ENCODE measurements at places on chromosomes 16 and 17.

DNA sequence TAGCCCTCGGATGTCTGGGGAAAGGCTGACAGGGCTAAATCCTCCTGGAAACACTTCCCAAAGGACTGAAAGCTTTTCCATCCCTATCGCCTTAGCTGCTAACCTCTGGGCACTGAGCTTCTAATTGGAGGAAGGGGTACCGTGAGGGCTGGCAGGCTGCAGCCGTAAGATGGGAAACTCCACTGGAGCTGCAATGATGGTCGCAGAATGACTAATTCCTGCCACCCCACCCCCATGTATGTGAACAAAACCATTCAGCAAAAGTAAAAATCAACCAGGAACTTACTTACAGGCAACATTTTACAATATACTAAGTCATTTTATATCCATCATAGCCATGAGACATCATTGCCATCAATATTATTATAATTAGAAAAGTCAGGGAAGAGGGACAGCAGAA, 133.3 kb downstream of the ABCC12 start:
- no peak for DNase-seq

DNA sequence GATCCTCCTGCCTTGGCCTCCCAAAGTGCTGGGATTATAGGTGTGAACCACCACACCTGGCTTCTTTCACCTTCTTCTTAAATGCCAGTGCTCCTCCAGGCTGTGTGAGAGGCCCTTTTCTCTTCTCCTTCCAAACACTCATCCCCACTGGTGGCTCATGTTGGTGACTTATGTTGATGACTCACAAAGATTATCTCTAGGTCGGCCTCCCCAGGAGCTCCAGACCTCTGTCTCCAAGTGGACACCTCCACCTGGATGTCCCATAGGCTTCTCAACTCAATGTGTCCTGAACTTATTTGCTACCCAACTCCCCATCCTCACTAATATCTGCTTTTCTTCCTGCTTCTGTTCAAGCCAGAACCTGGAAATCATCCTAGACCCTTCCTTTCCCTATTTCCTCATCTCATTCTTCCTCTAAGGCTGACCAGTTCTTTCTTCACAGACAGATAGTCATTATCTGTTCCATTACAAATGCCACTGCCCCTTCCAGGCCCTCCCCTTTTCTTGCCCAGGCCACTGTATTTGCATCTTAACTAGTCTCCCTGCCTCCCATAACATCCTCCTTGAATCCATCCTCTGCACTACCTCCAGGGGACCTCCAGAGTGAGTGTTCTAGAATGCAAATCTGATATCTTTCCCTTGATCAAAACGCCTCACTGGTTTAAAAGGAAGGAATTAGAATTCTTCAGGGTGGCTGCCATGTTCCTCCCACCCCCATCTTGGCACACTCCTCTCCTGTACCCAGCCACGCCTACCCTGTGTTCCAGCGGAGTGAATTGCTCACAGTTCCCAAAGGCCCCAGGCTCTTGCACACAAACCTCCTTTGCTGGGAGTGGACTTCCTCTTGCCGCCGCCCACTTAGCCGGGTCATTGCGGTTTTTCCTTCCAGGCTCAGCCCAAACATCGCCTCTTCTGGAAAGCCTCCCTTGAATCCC, 34.8 kb upstream of the FBXO47 start:
- peak; percentile 59 for DNase-seq

- DNase-seq, result no peak
Measured at GRCh38 chr17:2795441-2796163, 636 bp upstream of the RAP1GAP2 start.

DNA sequence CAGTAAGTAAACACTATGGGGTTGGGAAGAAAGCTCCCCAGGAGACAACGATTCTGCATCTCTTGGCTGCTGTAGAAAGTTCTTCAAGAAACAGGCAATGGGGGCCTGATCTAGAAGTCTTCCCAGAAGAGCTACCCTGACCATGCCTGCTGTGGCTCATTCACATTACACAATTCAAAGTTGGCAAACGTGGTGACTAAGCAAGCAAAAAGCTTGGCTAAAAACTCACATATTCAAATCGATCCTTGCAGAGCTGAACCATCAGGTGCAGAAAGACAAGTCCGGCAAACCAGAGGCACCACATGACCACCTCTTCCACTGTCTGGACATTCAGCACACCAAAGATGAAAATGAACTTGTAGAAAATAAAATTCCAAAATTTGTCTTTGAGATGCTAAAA, 16.1 kb downstream of the AMFR start:
- DNase-seq, result no peak

- DNase-seq, result no peak
Measured at GRCh38 chr17:16425698-16426659, 10.6 kb downstream of the TRPV2 start.

DNA sequence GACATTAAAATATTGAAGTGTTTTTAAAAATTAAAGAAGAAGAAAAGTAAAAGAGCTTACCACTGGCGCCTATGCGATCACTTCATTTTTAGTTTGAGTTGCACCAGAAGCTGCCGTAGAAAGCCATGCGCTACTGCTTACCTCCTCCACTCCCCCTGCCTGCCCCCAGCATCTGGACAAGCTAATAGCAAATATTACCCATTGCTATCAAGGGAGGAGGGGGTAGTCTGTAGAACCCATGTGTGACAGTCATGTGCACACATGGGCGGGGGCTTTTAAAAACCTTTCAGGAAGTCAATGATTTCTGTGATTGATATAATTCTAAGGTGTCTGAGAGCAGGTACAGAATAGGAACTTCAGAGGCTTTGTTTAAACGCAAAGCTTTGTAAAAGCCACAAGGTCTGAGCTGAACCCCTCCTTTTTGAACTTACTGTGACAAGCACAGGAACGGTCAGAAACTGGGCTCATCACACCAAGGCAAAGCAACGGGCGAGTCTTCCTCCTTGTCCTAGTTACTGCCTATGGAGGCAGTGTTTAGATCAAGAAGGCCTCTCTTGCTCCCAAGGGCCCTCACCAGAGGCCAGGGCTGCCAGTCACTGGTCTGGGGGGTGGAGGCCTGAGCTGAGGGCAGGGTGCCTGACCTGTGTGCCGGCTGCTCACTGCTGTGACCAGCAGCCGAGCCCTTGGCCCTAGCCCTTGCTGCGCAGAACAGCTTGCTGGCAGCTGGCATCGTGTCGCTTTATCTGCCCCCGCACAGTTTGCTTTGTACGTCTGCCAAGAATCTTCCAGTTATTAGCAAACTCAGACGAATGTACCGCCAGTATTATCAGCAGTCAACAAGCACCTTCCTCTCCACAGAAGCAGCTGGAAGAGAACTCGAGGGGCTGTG, 15.0 kb downstream of the GINS2 start:
- peak; percentile 46 for DNase-seq

DNA sequence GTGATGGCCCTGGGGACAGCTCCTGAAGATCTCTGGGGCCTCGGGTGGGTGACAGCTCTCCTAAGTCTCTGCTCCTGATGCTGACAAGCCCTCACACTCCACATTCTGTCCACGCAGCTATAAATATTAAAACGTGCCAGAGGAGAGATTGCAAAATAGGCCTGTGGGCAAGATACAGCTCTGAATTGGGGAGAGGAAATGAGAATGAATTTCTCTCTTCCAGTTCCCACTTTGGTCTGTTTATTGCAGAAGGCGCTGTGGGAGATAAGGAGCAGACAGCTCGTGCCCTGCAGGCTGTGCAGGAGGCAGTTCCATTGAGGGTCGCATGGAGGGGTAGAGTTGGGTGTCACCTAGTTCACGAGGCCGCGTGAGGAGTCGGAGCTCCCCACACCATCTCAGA, 87.5 kb upstream of the SDK2 start:
- DNase-seq, result no peak

DNA sequence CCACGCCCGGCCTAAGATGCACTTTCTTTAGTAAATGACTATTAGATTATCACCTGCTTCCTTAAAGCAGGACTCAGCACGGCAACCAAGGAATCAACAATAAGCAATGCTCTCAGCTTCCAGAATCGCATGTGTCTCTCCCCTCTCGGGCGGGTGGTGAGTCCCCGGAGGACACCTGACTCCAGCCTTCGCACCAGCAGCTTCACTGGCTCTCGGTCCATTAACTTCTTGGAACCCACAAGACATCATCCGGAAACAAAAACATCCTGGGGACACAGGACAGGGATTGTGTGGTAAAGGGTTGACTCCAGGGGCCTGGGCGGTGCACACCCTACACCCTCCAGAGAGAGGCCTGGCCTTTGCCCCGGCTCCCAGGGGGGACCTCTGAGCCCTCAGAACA, 22.7 kb downstream of the UTS2R start:
- no peak for DNase-seq

- DNase-seq, result no peak
Measured at GRCh38 chr17:73985466-73986015, 217.9 kb upstream of the RPL38 start.

DNA sequence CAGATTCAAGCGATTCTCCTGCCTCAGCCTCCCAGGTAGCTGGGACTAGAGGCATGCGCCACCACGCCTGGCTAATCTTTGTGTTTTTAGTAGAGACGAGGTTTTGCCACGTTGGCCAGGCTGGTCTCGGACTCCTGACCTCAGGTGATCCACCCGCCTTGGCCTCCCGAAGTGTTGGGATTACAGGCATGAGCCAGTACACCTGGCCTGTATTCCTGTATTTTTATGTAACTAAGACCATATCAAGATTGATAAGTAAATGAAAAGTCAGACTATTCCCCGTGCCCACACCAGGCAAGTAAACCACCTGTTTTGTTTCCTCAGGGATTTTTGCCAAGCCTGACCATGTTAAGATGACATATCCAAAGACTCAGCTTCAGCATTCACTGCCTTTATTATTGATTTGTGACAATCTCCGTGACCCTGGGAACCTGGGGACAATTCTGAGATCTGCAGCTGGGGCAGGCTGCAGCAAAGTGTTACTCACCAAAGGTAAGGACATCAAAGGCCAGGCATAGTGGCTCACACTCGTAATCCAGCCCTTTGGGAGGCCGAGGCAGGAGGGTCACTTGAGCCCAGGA, 5.6 kb downstream of the MRM3 start:
- DNase-seq, result no peak

DNA sequence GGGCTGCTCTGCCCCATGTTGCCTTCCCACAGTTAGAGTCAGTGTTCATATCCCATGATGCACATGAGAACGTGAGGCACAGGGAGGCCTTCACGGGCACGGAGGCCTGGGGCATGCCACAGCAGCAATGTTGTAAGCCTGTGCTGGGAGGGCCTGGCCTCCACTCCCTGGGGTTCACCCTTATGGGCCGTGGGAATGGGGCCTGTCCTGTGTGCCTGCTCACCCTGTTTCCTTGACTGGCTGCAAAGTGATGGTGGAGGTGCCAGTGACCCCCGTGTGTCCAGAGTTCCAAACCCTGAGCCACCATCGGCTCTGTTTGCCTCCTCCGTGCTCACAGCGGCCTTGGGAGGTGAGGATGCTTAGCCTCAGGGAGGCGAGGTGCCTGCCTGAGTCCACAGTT, 9.6 kb downstream of the POLR3E start:
- no peak for DNase-seq

GRCh38 chr16:81435567-81435966, 9.0 kb upstream of the CMIP start:
- DNase-seq, result no peak

DNA sequence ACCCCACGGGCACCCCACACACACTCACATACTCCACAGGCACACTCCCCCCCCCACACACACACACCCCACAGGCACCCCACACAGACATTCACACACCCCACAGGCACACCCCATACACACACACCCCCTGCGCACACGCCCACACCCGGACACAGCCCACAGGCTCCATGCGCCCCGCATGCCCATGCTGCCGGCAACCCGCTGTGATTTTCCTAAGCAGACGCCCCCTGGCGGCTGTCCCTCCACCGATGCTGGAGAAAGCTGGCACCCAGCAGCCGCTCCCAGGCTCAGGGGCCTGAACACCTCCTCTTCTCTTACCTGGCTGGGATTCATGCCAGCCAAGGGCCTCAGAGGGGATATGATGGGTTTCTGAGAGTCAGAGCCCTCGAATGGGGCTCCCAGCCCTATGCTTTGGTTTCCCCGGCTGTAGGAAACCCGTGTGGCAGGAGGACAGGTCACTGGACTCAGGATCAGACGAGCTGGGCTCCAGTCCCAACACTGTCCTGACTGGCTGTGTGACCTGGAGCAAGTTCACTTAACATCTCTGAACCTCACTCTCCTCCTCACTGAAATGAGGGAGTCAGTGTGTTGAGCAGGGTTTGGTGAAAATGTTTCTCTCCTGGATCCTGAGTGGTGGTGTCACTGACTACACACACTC, 19.6 kb upstream of the TNFRSF13B start:
- DNase-seq, result peak; percentile 54

DNA sequence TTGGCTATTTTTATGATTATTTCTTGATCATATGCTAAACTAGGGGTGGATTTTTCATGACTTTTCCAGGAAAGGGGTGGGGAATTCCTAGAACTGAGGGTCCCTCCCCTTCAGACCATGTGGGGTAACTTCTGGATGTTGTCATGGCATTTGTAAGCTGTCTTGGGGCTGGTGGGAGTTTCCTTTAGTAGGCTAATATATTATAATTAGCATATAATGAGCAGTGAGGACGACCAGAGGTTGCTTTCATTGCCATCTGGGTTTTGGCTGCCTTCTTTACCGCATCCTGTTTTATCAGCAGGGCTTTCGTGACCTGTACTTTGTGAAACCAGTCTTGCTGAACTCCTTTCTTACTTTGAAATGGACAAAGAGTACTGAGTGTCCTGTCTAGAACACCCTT, 40.4 kb upstream of the ABCA5 start:
- no peak for DNase-seq

DNA sequence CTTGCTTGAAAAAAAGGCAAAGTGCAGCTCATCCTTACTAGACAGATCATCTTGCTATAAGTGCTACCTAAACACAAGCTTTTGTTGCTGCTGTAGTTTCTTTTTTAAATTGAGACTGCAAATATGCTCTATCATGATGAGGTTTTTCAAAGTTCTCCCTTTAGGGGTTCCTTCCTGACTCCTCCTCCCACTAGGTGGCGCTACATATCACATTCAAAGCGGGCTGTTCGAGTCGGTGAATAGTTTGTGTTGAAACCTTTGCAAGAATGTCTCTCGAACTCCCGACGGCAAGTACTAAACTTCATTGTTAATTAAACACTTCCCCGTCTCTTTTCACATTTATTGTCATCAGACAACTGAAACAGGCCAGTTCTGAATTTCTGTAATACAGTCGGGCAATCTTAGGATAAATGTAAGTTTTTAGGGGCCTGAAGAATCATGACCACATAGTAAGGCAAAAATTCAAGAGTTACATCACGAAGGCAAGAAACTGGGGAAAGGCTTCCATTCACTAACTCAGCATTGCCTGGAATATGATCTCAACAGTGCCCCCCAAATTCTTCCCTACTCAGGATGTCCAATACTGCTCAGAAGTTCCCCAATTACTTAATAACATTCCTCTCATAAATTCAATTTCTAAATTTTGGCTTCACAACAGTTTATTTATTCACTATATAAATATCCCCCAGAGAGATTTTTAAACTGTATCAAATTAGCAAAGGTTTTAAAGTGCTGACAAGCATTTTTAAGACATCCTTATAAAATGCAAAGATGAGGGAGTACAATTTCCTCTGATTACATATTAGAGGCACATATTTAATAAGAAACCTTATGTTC, 6.7 kb downstream of the HS3ST3A1 start:
- DNase-seq, result peak; percentile 72

DNA sequence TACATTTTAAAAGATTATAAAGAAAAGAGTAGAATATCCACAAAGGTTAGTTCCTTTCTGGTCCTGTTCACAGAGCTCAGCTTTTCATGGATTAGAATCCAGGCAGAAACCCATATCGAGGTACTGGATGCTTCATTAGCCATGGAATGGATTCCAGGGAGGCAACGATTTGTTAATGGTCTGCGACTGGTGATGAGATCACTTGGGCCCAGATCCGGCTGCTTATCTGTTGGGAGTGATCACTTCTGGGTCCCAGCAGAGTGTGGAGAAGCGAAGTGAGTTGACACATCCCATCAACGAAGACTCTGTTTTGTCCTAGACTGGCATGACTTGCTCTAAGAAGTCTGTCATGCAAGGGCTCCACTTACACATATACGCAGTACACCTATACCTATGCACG, 165.8 kb downstream of the MAF start:
- DNase-seq, result no peak

Data from breast epithelium (tissue), 4 donors.